ENCODE measurements at places on chromosomes 11 and 22.

DNA sequence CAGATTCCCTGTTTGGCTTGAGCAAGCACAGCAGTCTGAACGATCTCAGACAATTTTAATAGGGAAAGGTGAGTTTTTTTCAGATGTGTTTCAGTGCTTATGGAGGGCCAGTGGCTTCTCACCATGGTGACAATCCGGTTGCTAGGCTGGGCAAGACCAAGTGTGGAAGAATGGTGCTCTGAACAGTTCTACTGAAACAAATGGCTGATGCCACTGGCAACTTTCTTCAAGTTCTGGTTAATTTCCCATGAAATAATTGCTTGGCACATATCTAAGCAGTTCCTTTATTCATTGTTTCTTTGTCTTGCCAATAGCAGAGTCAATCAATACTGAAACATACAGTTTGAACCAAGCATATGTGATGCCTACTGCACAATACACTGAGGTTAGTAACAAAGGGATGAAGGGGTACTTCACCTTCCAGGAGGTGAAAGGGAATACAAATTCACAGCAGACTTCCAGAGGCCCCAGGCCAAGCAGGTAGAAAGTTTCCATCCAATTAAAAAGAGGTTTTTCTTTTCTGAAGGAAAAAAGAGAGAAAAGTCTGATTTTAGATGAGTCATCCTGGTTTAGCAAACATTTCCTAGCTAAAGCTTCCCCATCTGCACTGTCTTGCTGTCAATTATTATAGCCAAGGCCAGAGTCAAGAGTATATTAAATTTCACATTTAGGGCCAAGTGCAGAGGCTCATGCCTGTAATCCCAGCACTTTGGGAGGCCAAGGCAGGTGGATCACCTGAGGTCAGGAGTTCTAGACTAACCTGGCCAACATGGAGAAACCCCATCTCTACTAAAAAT, 21.2 kb upstream of the NDUFC2 start:
- DNase-seq = no peak

- DNase-seq = no peak
Observed at GRCh38 chr11:69880041-69880825, 61.0 kb upstream of the FGF3 start.

DNA sequence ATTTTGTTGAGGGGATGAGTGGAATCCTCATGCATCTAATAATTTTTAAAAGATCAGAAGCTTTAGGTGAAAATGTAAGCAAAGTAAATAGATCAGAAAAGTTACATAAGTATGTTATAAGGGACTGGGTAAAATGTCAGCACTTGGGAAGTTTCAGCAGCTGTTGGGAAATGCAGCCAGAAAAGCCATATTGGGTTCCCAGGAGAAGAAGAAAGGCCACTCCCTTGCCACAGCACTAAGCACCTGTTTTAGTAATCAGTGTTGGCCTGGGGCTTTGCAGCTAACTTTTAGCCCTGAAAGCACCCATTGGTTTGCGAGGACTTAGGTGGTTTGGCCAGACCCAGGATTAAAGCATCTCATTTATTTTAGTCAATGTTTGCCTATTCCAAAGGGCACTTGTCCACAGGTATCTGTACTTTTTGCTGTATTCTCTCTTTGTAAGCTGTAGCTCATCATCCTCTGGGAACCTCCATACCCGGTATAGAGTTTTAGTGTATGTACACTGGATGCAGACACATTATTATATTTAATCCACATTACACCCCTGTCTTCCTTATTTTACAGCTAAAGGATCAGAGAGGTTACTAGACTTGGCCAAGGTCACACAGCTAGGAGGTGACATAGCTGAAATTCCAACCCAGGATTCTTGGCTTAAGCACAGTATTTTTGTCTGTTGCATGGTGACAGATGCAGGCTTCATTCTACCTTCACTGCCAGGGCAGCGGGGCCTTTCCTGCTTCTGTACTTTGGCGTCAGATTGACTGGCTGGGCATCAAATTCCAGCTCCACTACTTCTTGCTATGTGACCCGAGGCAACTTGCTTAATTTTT, 127.7 kb upstream of the SESN3 start:
- DNase-seq = no peak

GRCh38 chr11:117180020-117180419, 1.5 kb downstream of the SIDT2 start:
- DNase-seq = no peak

- no peak for DNase-seq
Observed at GRCh38 chr11:105574974-105575373, 34.9 kb upstream of the GRIA4 start.

- DNase-seq = no peak
Observed at GRCh38 chr11:83734120-83734519, 448.0 kb upstream of the CCDC90B start.

DNA sequence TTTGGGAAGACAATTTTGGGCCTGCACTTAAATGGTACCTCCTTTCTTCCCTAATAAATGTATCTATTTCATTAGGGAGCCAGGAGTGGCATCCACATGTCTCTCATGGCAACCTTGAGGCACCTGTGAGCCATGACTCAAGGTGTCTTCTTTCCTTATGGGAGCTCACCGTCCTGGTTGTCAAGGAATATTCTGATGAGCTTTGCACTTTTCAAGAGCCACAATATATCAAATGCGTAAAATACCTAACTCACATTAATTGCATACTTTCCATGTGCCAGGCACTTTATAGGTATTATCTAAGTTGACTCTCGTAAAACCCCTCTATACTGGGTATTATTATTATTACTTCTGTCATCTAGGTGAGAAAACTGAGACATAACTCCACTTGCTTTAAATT, 32.5 kb downstream of the MUC15 start:
- DNase-seq = no peak

- DNase-seq = peak; percentile 5
Observed at GRCh38 chr22:21570398-21570797, 2.9 kb downstream of the UBE2L3 start.

Measured in CD4-positive, alpha-beta T cell treated with Interferon alpha-2 for 1 hour (primary cell).